Myometrial cell (primary cell): ENCODE measurements at places on chromosomes 12 and 14. TPM values are rescaled to one million over a fixed set of nuclear protein-coding genes. Genes with fewer than 3 reads are reported as not detected.

Gene DCAF4
- total RNA-seq, result 8.4 and 9.2 TPM in 2 replicates

Gene C3AR1
- total RNA-seq, result 0.29 and 0.53 TPM in 2 replicates

Gene LRRC10
- total RNA-seq, result not detected in 2 replicates

Gene TAS2R9
- not detected in 2 replicates for total RNA-seq

Gene UNC119B
- 23.9 TPM in 2 replicates for total RNA-seq

Gene SLC15A4
- total RNA-seq, result 36.3 and 56.9 TPM in 2 replicates

Gene CMAS
- total RNA-seq, result 39.3 and 52.8 TPM in 2 replicates

Gene RNASE3
- not detected in 2 replicates for total RNA-seq

Gene ACOT6
- total RNA-seq, result not detected in 2 replicates

Gene OVCH1
- total RNA-seq, result under 0.01 TPM in 1 of 2 replicates, not detected in the other

Gene KRT71
- total RNA-seq, result not detected in 2 replicates

Gene OR4E2
- total RNA-seq, result not detected in 2 replicates

Gene TAS2R31
- total RNA-seq, result 0.18 TPM in 1 of 2 replicates, not detected in the other

Gene IFNG
- not detected in 2 replicates for total RNA-seq

Gene DNAH10
- under 0.01 TPM in 2 replicates for total RNA-seq

Gene TMEM260
- total RNA-seq, result 4.8 and 6.3 TPM in 2 replicates

Gene MYO1H
- total RNA-seq, result not detected in 2 replicates

Gene SYCP3
- total RNA-seq, result 0.18 TPM in 1 of 2 replicates, not detected in the other

Gene ALG10
- total RNA-seq, result 5.2 and 5.7 TPM in 2 replicates

Gene EGLN3
- total RNA-seq, result 1.4 TPM in 1 of 2 replicates, not detected in the other

Gene DDX11
- total RNA-seq, result 14.1 and 17.0 TPM in 2 replicates

Gene CLEC4D
- total RNA-seq, result not detected in 2 replicates

Gene CCDC196
- not detected in 2 replicates for total RNA-seq

Gene POTEM
- not detected in 2 replicates for total RNA-seq

Gene MYF6
- not detected in 2 replicates for total RNA-seq

Gene NOVA1
- total RNA-seq, result 3.2 and 6.6 TPM in 2 replicates

Gene SLC6A12
- not detected in 2 replicates for total RNA-seq

Gene FSCB
- total RNA-seq, result not detected in 2 replicates

Gene SOX5
- total RNA-seq, result 6.2 and 6.6 TPM in 2 replicates

Gene GPRC5D
- not detected in 2 replicates for total RNA-seq

Gene NDUFA9
- total RNA-seq, result 65.7 and 89.1 TPM in 2 replicates

Gene LRRC43
- total RNA-seq, result 8.3 and 11.5 TPM in 2 replicates

Gene OR4L1
- total RNA-seq, result not detected in 2 replicates

Gene CIROP
- total RNA-seq, result 0.58 TPM in 1 of 2 replicates, not detected in the other

Gene OLR1
- 36.9 and 40.1 TPM in 2 replicates for total RNA-seq

Gene PLEK2
- 11.9 and 24.8 TPM in 2 replicates for total RNA-seq

Gene SERPINA1
- 0.86 and 1.6 TPM in 2 replicates for total RNA-seq

Gene CRACR2A
- 13.3 and 13.6 TPM in 2 replicates for total RNA-seq

Gene SLC39A2
- total RNA-seq, result 0.18 and 0.58 TPM in 2 replicates

Gene DNAJC22
- total RNA-seq, result 11.9 and 12.7 TPM in 2 replicates

Gene ATP5MC2
- total RNA-seq, result 498 and 577 TPM in 2 replicates

Gene BMAL2
- 29.1 and 30.3 TPM in 2 replicates for total RNA-seq

Gene CD163L1
- total RNA-seq, result 0.18 and 0.29 TPM in 2 replicates

Gene DDN
- not detected in 2 replicates for total RNA-seq

Gene KRT5
- not detected in 2 replicates for total RNA-seq

Gene PZP
- total RNA-seq, result not detected in 2 replicates

Gene CEBPE
- total RNA-seq, result not detected in 2 replicates

Gene RTN1
- not detected in 2 replicates for total RNA-seq

Gene CATSPERB
- total RNA-seq, result under 0.01 TPM in 1 of 2 replicates, not detected in the other

Gene ACADS
- total RNA-seq, result 14.5 and 15.3 TPM in 2 replicates

Gene PITPNM2
- 2.9 and 4.6 TPM in 2 replicates for total RNA-seq

Gene SMARCD1
- 30.3 and 54.5 TPM in 2 replicates for total RNA-seq

Gene REM2
- 0.58 TPM in 1 of 2 replicates, not detected in the other for total RNA-seq

Gene APOLD1
- total RNA-seq, result 6.6 and 7.6 TPM in 2 replicates

Gene MRPS35
- 37.5 and 65.6 TPM in 2 replicates for total RNA-seq

Gene CCDC38
- not detected in 2 replicates for total RNA-seq

Gene ATP6V1D
- 101 and 110 TPM in 2 replicates for total RNA-seq

Gene PIWIL1
- total RNA-seq, result not detected in 2 replicates

Gene EIF5
- 142 and 191 TPM in 2 replicates for total RNA-seq

Gene ZNF385A
- total RNA-seq, result 9.2 and 17.9 TPM in 2 replicates
